ENCODE measurements at places on chromosomes 5 and 9.

GRCh38 chr5:80866371-80866770, 93.8 kb upstream of the RASGRF2 start:
- DNase-seq, result no peak

DNA sequence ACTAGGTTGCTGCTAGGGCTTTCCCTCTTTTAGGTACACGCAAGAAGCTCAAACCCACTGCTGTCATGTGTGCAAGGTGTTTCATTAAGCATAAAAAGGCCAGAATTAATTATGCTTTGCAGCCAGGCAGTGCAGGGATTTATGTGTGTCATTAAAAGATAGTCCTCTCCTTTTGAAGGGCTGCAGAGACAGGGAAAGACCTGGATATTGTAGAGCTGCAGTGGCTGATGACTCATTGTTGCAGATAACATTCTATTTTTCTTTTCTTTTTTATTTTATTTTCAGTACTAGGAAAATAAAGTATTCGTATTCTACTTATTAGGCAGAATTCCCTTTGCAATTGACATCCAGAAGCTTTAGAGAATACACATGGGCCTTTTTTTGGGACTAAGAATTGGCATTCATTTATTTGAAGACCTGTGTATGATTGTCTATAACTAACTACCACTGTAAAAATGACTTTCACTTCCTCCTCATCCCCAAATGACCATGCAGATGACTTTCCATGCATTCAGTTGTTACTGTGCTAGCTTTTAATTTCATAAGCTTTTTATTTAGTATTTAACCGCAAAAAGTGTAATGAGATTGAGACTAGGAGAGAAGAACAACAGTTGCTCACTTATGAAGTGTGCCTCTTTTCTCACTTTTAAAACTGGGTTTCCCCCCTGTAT, 113.0 kb downstream of the PAM start:
- no peak for DNase-seq

DNA sequence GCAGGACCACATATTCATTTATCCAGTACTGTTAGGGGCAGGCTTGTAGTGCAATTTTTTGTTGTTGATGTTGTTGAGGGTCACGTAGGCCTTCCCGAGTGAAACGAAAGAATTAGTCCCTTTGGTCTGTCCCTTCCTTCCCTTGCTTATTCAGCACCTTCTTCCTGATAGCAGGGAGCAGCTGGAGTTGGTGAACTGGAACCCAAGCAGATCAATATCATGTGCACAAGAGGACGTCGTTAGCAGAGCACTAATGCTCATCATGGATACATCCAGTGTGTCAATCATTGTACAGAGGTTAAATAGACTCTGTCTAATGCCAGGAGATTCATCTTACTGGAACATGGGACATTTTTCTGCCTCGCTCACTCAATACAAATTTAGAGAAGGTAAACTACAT, 33.0 kb upstream of the MAP1B start:
- no peak for DNase-seq

- DNase-seq, result no peak
Measured at GRCh38 chr5:125835293-125836172, 587.7 kb upstream of the GRAMD2B start.
